ENCODE measurements at places on chromosomes 7 and 10.
A peak's percentile ranks its signal among the peaks of the same experiment; 100 is the strongest.

GRCh38 chr10:22002591-22003176 is 846 bp downstream of the DNAJC1 start:
- no peak for DNase-seq

- DNase-seq: no peak
Observed at GRCh38 chr7:133781486-133782090, 345.6 kb upstream of the LRGUK start.

GRCh38 chr10:43396061-43396927 is 12.7 kb downstream of the HNRNPF start:
- DNase-seq: peak; percentile 80

- no peak for DNase-seq
Observed at GRCh38 chr7:157389951-157390730, 53.3 kb downstream of the DNAJB6 start.

DNA sequence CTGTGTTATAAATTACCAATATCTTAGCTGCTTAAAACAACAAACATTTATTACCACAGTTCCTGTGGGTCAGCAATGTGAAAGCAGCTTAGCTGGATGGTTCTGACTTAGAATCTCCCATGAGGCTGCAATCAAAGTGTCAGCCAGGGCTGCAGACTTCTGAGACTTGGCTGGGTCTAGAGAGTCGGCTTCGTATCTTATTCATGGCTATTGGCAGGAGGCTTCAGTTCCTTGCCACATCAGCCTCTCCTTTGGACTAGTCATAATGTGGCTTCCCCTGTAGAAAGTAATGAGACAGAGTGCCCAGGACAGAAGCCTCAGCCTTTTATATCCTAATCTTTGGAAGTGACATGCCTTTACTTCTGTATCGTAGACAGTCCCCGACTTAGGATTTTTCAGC is 27.3 kb downstream of the RALA start:
- DNase-seq: no peak

- no peak for DNase-seq
Observed at GRCh38 chr10:86799188-86799845, 42.9 kb downstream of the BMPR1A start.

DNA sequence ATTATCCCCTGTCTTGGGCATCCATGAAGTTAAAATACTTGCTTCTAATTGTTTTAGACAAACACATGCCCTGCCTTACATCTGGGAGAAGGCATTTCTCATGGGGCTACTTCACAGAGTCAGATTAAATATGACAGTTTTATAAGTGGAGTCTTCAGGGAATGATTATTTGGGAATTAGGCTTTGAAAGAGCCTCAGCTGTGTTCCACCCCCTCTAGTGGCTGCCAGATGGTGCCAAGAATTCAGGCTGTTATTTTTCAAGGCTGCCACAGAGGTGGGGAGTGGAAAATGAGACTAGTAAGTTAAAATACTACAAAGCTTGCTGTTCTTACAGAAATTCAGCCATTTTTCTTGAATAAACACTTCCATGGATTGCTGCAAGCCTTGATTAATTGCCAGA is 45.8 kb upstream of the DNAH11 start:
- peak; percentile 11 for DNase-seq
